Muscle of leg (tissue), 16 donors: ENCODE measurements at places on chromosomes 3 and 15. TPM values are rescaled to one million over a fixed set of nuclear protein-coding genes. Genes with fewer than 3 reads are reported as not detected.

- H3K36me3 ChIP-seq, result no peaks in the 10 kb centered on the region
- no peaks in the 10 kb centered on the region for H3K27me3 ChIP-seq
- H3K4me3 ChIP-seq, result no peak overlapping the region
- no peak overlapping the region for H3K27ac ChIP-seq
- peaks cover 2% of the 10 kb centered on the region for H3K4me1 ChIP-seq
- no peak for DNase-seq
Observed at GRCh38 chr3:132654721-132655120, 4.9 kb downstream of the ACAD11 start.

DNA sequence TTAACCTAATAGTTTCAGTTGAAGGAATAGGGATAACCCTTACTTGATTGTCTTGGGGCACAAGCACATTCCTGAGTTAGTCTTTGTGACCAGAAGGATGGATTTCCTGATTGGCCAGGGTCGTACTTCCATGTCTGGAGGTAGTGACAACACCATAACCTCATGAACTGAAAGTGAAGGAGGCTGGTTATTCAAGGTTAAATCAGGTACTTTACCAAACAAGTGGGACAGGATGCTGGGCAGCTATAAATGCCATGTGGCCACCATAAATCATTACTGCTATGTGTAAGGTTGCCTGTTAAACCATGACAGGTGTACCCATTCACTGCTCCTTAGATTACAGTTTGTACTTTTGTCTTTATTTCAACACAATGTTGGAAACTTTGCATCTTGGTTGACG lies 128.3 kb upstream of the SAMMSON start:
- peak; percentile 25 for DNase-seq
- H3K4me3 ChIP-seq, result no peak overlapping the region
- H3K27me3 ChIP-seq, result no peaks in the 10 kb centered on the region
- H3K27ac ChIP-seq, result no peak overlapping the region

DNA sequence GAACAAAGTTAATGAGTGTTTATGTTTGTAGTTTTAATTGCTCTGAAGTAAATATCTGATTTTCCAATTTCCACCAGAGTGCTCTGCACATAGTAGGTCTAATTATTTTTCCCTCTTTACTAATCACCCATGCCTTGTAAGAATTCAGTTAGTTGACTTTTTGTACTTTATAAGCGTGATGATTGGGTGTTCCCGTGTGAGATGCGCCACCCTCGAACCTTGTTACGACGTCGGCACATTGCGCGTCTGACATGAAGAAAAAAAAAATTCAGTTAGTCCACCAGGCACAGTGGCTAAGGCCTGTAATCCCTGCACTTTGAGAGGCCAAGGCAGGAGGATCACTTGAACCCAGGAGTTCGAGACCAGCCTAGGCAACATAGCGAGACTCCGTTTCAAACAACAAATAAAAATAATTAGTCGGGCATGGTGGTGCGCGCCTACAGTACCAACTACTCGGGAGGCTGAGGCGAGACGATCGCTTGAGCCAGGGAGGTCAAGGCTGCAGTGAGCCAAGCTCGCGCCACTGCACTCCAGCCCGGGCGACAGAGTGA lies 507 bp upstream of the VHL start:
- H3K36me3 ChIP-seq, result peaks cover 9% of the 10 kb centered on the region
- H3K4me1 ChIP-seq, result peaks cover 14% of the 10 kb centered on the region
- DNase-seq, result peak; percentile 15
- H3K27me3 ChIP-seq, result no peaks in the 10 kb centered on the region
- H3K27ac ChIP-seq, result peak overlapping the region; percentile 71

DNA sequence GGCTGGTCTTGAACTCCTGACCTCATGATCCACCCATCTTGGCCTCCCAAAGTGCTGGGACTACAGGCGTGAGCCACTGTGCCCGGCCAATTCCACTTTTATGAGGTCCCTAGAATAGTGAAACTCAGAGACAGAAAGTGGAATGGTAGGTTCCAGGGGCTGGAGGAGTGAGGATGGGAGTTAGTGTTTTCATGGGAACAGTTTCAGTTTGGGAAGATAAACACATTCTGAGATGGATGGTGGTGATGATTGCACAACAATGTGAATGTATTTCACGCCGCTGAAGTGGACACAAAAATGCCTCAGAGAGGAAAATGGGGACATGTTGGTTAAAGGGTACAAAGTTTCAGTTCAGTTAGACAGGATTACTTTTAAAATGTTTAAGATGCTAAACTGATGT lies 22.5 kb upstream of the HDAC11 start:
- no peak overlapping the region for H3K4me3 ChIP-seq
- H3K27me3 ChIP-seq, result peaks cover 2% of the 10 kb centered on the region
- H3K4me1 ChIP-seq, result peaks cover 11% of the 10 kb centered on the region

GRCh38 chr3:53069422-53070068 lies 23.7 kb upstream of the SFMBT1 start:
- H3K36me3 ChIP-seq, result no peaks in the 10 kb centered on the region
- no peaks in the 10 kb centered on the region for H3K27me3 ChIP-seq
- H3K27ac ChIP-seq, result no peak overlapping the region
- peaks cover 25% of the 10 kb centered on the region for H3K4me1 ChIP-seq
- no peak for DNase-seq

- peaks cover 9% of the 10 kb centered on the region for H3K4me1 ChIP-seq
- H3K27ac ChIP-seq, result no peak overlapping the region
- no peak overlapping the region for H3K4me3 ChIP-seq
- no peaks in the 10 kb centered on the region for H3K36me3 ChIP-seq
- DNase-seq, result no peak
Observed at GRCh38 chr15:60795889-60796288, 316.9 kb upstream of the ICE2 start.

GRCh38 chr3:155088706-155089345 lies 8.7 kb downstream of the MME start:
- H3K27ac ChIP-seq, result no peak overlapping the region
- H3K4me3 ChIP-seq, result no peak overlapping the region
- DNase-seq, result no peak
- H3K27me3 ChIP-seq, result no peaks in the 10 kb centered on the region

- H3K27me3 ChIP-seq, result no peaks in the 10 kb centered on the region
- no peaks in the 10 kb centered on the region for H3K4me1 ChIP-seq
- peak; percentile 25 for DNase-seq
- H3K36me3 ChIP-seq, result no peaks in the 10 kb centered on the region
Observed at GRCh38 chr3:94137377-94137776, 74.5 kb downstream of the NSUN3 start.

- H3K36me3 ChIP-seq, result no peaks in the 10 kb centered on the region
- H3K27me3 ChIP-seq, result peaks cover 72% of the 10 kb centered on the region
- H3K4me1 ChIP-seq, result peaks cover 48% of the 10 kb centered on the region
- H3K27ac ChIP-seq, result no peak overlapping the region
- H3K4me3 ChIP-seq, result no peak overlapping the region
Observed at GRCh38 chr3:43995547-43996378, 245.9 kb upstream of the TOPAZ1 start.

- no peak overlapping the region for H3K4me3 ChIP-seq
- H3K27ac ChIP-seq, result no peak overlapping the region
- DNase-seq, result no peak
- peaks cover 10% of the 10 kb centered on the region for H3K4me1 ChIP-seq
Observed at GRCh38 chr3:141681390-141681780, 56.7 kb upstream of the RNF7 start.

Gene CLASP2
- total RNA-seq, result 68.7 TPM

GRCh38 chr3:157785102-157785826 lies 282.0 kb upstream of the VEPH1 start:
- H3K27ac ChIP-seq, result peak overlapping the region; percentile 57
- H3K36me3 ChIP-seq, result no peaks in the 10 kb centered on the region
- no peak overlapping the region for H3K4me3 ChIP-seq
- H3K27me3 ChIP-seq, result no peaks in the 10 kb centered on the region

- H3K27me3 ChIP-seq, result no peaks in the 10 kb centered on the region
- no peak for DNase-seq
- H3K4me3 ChIP-seq, result no peak overlapping the region
Observed at GRCh38 chr15:90876046-90876445, 7.7 kb downstream of the FURIN start.

DNA sequence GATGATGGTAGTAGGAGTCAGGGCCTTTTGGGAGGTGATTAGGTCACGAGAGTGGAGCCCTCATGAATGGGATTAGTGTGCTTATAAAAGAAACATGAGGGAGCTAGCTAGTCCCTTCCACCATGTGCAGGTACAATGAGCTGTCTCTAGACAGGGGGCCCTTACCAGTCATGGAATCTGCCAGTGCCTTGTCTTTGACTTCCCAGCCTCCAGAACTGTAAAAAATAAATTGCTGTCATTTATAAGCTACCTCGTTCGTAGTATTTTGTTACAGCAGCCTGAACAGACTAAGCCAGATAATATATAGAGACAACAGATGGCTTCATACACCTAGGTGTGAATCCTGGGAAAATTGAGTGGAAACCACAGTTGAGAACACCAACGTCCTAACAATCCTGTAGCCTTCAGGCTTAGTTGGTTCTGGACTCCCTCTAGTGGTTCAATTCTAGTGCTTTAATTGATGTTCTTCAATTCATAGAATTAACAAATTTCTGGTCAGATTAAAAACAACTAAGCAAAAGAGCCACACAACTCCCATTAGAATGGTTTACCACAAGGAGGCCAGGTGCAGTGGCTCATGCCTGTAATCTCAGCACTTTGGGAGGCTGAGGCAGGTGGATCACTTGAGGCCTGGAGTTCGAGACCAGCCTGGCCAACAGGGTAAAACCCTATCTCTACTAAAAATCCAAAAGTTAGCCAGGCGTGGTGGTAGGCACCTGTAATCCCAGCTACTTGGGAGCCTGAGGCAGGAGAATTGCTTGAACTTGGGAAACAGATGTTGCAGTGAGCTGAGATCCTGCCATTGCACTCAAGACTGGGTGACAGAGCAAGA lies 21.3 kb upstream of the GATM start:
- no peaks in the 10 kb centered on the region for H3K27me3 ChIP-seq
- no peak overlapping the region for H3K27ac ChIP-seq
- no peak overlapping the region for H3K4me3 ChIP-seq
- no peaks in the 10 kb centered on the region for H3K36me3 ChIP-seq
- peaks cover 5% of the 10 kb centered on the region for H3K4me1 ChIP-seq

Gene CCDC39
- total RNA-seq, result not detected

DNA sequence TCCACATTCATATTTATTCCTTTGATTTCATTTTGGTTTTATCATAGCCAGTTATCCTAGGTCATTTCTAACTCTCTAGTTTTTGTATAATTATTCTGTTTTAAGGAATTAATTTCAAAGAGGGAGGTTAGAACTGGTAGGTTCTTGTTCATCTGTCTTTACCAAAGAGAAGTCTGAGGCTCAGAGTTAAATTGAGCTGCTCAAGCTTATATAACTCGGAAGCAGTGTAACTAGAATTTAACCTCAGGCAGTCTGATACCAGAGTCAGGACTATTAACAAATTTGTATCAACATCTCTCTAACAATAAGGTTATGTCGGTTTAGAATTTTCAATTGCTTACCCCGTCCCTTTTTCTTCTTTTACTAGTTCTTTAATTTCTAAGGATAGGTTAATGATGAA lies 84.1 kb downstream of the AKAP13 start:
- H3K27me3 ChIP-seq, result no peaks in the 10 kb centered on the region
- peaks cover 3% of the 10 kb centered on the region for H3K4me1 ChIP-seq
- no peak overlapping the region for H3K4me3 ChIP-seq
- DNase-seq, result no peak
- no peak overlapping the region for H3K27ac ChIP-seq

DNA sequence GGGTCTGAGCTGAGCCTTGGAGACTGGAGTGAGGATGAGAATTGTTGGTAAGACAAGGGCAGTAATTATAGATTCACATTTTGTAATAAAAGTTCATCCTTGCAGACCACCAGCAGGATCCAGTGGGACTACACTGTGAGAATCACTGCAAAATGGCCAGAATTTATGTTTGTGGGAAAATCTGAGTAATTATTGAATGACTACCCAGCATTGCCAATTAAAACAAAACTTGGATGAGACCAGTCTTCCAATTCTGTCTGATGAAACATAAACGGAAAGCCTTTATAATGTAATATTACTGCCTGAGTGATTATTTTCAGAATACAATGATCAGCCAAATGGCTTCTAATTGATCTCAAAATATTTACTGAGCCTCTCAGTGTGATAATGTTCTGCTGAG lies 323.3 kb upstream of the C2CD4B start:
- H3K27ac ChIP-seq, result no peak overlapping the region
- peaks cover 30% of the 10 kb centered on the region for H3K4me1 ChIP-seq
- H3K4me3 ChIP-seq, result no peak overlapping the region
- no peaks in the 10 kb centered on the region for H3K27me3 ChIP-seq
- no peak for DNase-seq

Gene SLC24A1
- 5.5 TPM for total RNA-seq

GRCh38 chr3:109685084-109686079 lies 348.0 kb upstream of the DPPA4 start:
- peak; percentile 16 for DNase-seq
- no peaks in the 10 kb centered on the region for H3K27me3 ChIP-seq
- no peak overlapping the region for H3K27ac ChIP-seq
- H3K4me1 ChIP-seq, result no peaks in the 10 kb centered on the region
- H3K36me3 ChIP-seq, result no peaks in the 10 kb centered on the region

- H3K4me1 ChIP-seq, result peaks cover 6% of the 10 kb centered on the region
- peaks cover 3% of the 10 kb centered on the region for H3K36me3 ChIP-seq
- H3K4me3 ChIP-seq, result no peak overlapping the region
- no peak for DNase-seq
- peaks cover 36% of the 10 kb centered on the region for H3K27me3 ChIP-seq
Observed at GRCh38 chr3:122919291-122919610, 108.3 kb downstream of the SEMA5B start.

GRCh38 chr3:160812304-160812703 lies 56.3 kb downstream of the PPM1L start:
- peaks cover 24% of the 10 kb centered on the region for H3K4me1 ChIP-seq
- H3K27me3 ChIP-seq, result no peaks in the 10 kb centered on the region
- no peak overlapping the region for H3K4me3 ChIP-seq

DNA sequence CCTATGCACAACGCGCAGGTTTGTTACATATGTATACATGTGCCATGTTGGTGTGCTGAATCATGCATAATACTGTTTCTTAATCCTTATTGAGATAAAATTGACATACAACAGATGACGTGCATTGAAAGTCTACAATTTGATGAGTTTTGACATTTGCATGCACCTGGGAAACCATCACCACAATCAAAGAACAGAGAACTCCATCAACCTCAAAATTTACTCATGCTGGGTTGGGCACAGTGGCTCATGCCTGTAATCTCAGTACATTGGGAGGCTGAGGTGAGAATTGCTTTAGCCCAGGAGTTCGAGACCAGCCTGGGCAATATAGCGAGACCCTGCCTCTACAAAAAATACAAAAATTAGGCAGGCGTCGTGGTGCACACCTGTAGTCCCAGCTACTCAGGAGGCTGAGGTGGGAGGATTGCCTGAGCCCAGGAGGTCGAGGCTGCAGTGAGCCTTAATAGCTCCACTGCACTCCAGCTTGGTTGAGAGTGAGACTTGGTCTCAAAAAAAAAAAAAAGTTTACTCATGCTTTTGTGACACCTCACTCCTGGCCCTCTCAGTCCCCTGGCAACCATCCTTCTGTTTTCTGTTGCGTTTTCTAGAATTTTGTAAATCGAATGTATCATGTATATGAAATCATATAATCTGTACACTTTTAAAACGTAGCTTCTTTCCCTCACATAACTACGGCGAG lies 56.6 kb downstream of the BHLHE40 start:
- H3K27ac ChIP-seq, result no peak overlapping the region
- DNase-seq, result no peak
- H3K27me3 ChIP-seq, result no peaks in the 10 kb centered on the region
- H3K36me3 ChIP-seq, result no peaks in the 10 kb centered on the region

- no peak for DNase-seq
- no peak overlapping the region for H3K27ac ChIP-seq
- peaks cover 9% of the 10 kb centered on the region for H3K36me3 ChIP-seq
- H3K4me1 ChIP-seq, result peaks cover 11% of the 10 kb centered on the region
- no peak overlapping the region for H3K4me3 ChIP-seq
Observed at GRCh38 chr3:14950274-14950673, 2.9 kb downstream of the NR2C2 start.

GRCh38 chr15:45873781-45874180 lies 239.0 kb downstream of the SQOR start:
- no peaks in the 10 kb centered on the region for H3K4me1 ChIP-seq
- H3K27me3 ChIP-seq, result no peaks in the 10 kb centered on the region
- H3K36me3 ChIP-seq, result no peaks in the 10 kb centered on the region
- peak; percentile 16 for DNase-seq
- H3K4me3 ChIP-seq, result no peak overlapping the region
